Mesendoderm (in vitro differentiated cells): ENCODE measurements at places on chromosomes 11 and 22.

GRCh38 chr11:47987781-47988180 is 7.4 kb downstream of the PTPRJ start:
- no peak for DNase-seq

GRCh38 chr22:17155941-17156340 is 3.1 kb downstream of the HDHD5 start:
- no peak for DNase-seq

DNA sequence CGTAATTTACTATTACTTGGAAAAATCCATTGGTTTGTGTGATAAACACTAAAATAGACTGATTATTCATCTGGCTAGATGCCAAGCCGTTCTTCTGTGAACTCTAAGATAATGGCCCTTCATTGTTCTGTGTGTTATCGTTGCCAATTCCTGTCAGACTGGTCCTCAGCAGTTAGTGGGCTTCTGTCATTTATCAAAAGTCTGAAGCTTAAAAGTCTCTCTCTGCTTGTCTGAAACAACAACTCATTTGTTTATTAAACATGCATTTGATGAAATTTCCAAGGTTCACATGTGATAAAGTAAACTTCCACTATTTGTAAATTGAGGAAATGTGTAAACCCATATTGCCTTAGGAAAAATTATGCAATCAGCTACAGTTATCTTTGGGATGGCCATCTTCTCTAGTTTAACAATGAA is 21.1 kb upstream of the RDX start:
- DNase-seq = peak; percentile 59

GRCh38 chr11:113549611-113550578 is 74.7 kb upstream of the DRD2 start:
- DNase-seq = no peak

DNA sequence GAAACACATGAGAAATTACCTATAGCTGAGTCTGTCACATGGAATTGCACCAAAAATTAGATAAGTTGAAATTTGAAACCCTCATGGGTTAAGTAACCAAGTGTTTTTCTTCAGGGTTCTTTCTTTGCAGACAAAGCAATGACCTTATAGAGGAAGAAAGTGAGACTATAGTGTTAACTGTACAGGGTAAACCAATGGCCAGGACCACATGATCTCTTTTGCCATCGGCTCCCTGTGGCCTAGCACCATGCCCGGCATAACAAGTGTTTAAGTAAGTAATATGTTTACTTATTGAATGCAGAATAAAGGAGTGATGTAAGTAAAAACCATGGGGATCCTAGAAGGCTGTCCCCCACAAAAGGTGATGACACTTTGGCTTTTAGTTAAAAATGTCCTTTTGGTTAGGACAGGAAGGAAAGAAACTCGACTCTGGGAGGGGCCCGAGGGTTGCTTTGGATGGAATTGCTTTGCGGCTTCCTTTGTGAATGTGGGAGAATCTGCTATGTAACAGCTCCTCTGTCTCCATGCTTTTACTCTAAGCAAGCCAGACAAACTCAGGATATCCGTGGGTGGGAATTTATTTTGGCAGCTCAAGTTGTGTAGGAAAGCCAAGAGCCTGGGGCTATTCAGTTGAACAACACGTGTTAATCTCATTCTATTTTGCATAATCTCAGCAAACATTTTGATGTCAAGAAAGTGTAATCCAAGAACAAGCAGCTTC is 454.7 kb downstream of the INSC start:
- DNase-seq = no peak

DNA sequence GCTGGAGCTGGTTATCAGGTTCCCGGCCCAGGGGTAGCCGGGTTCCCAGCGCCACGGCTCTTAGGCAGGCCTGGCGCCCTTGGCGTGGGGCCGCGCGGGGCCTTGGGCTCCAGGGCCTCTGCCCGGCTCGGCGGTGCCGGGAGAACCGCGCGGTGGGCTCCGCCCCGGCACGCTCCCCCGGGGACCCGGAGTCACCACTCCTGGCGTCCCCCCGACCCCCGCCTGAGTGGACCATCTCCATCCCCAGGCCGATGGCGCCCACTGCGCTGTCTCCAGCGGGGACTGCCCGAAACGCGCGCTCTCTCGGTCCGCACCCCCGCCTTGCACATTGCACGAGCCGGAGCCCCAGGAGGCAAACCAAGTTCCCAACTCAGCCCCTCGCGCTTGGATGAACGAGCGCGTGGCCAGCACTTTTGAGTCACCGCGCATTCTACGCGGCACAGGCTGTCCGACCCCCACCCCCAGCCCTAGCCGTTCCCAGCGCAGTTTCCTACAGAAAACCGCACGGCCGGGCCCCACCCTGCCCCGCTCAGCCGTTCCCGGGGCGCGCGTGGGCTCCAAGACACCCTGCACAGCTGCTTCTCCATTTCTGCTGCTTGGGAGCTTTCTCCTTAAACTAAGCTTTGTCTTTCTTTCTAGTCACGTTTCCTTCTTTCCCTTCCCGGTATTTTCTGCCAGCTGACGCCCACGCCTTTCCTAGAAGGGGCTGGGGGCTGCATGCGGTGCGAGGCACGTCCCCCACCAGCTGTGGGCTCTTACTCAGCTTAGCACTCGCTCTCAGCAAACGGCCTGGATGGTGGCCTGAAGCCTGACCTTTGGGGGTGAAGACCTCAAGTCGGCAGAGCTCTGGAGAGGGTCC is 650 bp upstream of the CHID1 start:
- DNase-seq = peak; percentile 63

- DNase-seq = no peak
Observed at GRCh38 chr11:35814720-35815305, 129.0 kb upstream of the LDLRAD3 start.

DNA sequence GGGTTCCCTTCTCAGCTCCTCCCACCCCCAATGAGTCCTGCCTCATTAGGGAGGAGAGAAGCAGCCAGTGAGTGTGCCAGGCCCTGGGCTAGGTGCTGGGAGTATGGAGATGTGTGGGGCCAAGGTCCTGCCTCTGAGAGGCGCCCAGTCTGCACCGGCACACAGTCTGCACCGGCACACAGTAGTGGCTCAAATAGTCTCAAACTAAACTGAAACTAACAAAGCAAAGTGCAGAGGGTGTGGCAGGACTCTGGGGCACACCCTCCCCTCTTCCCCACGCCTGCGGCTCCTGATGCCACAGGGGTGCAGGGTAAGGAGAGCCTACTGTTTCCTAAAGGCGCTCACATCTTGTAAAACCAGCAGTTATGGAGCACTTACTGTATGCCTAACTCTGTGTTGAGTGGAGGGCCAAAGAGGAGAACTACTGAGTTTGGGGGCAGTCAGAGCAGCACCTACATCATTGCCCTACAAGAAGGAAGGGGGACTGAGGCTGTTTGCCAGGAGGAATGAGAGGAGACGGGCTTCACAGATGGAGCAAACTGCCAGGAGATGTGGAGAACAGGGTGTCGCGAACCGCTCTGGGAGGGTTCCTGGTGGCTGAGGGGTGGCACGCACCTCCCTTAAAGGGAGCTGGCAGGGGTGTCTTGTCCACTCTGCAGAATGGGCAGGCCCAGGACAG is 939 bp upstream of the SH3BP1 start:
- DNase-seq = peak; percentile 36

DNA sequence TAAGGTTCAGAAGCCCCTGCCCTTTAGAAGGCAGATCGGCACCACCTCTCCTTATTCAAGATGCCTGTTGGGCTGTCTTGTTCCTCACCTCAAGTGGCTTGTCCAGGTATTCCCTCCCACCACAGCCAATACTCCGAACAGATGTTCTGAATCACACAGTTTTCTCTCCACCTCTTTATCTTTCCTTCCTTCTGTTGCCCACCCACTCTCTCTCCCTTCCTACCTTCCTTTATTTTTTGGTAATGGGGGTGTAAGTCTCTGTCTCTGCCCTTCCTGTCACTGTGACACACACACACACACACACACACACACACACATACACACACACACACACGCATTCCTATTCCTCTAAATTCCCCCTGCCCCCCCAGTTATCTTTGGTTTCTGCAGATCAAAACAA is 8.4 kb downstream of the BEST1 start:
- no peak for DNase-seq

- DNase-seq = peak; percentile 84
Observed at GRCh38 chr11:69444381-69445130, 36.9 kb upstream of the LINC01488 start.

GRCh38 chr11:28858076-28858475 is 749.9 kb downstream of the METTL15 start:
- no peak for DNase-seq

GRCh38 chr11:121140369-121140768 is 39.3 kb downstream of the TECTA start:
- DNase-seq = no peak

- DNase-seq = no peak
Observed at GRCh38 chr11:7537265-7537664, 23.5 kb downstream of the PPFIBP2 start.

GRCh38 chr22:27679693-27680488 is 121.7 kb downstream of the MN1 start:
- no peak for DNase-seq
